ENCODE measurements at places on chromosomes 5 and 9.

- no peak for DNase-seq
These were observed 1015.0 kb downstream of the CDH9 start for GRCh38 chr5:26023361-26023760.

- peak; percentile 56 for DNase-seq
These were observed 113.7 kb downstream of the COL23A1 start for GRCh38 chr5:178476531-178476930.

- no peak for DNase-seq
These were observed 46.9 kb downstream of the MAP1B start for GRCh38 chr5:72154076-72154756.

- no peak for DNase-seq
These were observed 19.6 kb downstream of the UGCG start for GRCh38 chr9:111916234-111916645.

GRCh38 chr9:112170968-112171367, 4.1 kb downstream of the SUSD1 start:
- DNase-seq, result no peak

Data from HL-60 (cell line).